ENCODE measurements at places on chromosomes 7 and 10. TPM values are rescaled to one million over a fixed set of nuclear protein-coding genes. Genes with fewer than 3 reads are reported as not detected.

SH2B2 gene
- 12.2 TPM for total RNA-seq

CALY gene
- not detected for total RNA-seq

FAM237B gene
- not detected for total RNA-seq

ITGB8 gene
- total RNA-seq: 91.2 TPM

GATA3 gene
- 26.7 TPM for total RNA-seq

AMZ1 gene
- total RNA-seq: 0.23 TPM

SLF2 gene
- 49.0 TPM for total RNA-seq

TRPV6 gene
- total RNA-seq: 5.2 TPM

ADCY1 gene
- 4.3 TPM for total RNA-seq

SFRP4 gene
- 11.2 TPM for total RNA-seq

C1GALT1 gene
- total RNA-seq: 30.9 TPM

ZP3 gene
- total RNA-seq: 1.5 TPM

WNT8B gene
- 0.29 TPM for total RNA-seq

PPP1R9A gene
- 39.9 TPM for total RNA-seq

CPVL gene
- 45.8 TPM for total RNA-seq

PRPS1L1 gene
- not detected for total RNA-seq

CACNA2D1 gene
- 52.7 TPM for total RNA-seq

DDX56 gene
- 52.4 TPM for total RNA-seq

CRPPA gene
- 6.8 TPM for total RNA-seq

ZPBP gene
- total RNA-seq: 0.88 TPM
